ENCODE measurements at places on chromosomes 6 and 20. TPM values are rescaled to one million over a fixed set of nuclear protein-coding genes. Genes with fewer than 3 reads are reported as not detected.

EPB41L2 gene
- total RNA-seq, result 143 TPM

DNA sequence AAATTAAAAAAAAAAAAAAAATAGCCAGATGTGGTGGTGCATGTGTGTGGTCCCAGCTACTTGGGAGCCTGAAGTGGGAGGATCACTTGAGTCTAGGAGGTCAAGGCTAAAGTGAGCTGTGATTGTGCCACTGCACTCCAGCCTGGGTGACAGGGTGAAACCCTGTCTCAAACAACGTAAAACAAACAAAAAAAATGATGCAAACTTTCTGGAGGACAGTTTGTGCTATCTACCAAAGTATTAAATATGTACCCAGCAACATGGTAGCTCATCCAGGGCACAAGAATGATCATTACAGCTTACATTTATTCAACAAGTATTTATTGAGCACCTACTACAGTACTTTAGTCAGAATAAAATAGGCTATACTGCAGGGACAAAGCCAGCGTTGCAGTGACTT is 40.4 kb upstream of the PTPN1 start:
- DNase-seq, result no peak

- DNase-seq, result no peak
Measured at GRCh38 chr6:39420300-39421265, 98.1 kb upstream of the KCNK16 start.

DNA sequence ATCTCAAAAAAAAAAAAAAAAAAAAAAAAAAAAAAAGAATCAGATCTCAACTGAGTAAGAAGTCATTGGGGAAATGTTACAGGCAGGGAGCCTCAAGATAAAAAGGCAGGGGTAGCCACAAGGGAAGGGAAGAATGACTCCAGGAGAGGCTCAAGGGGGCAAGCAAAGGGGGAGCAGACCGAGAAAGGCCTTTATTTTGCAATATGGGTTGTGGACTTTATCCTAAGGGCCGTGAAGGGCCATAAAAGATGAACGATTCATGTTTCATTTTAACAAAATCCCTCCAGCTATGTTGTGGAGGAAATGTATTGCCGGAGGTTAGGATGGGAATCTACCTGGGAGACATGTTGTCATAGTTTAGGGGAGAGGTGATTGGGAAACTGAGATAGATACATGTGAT is 25.8 kb upstream of the SEC63 start:
- no peak for DNase-seq
